ENCODE measurements at places on chromosomes 2 and 18.

DNA sequence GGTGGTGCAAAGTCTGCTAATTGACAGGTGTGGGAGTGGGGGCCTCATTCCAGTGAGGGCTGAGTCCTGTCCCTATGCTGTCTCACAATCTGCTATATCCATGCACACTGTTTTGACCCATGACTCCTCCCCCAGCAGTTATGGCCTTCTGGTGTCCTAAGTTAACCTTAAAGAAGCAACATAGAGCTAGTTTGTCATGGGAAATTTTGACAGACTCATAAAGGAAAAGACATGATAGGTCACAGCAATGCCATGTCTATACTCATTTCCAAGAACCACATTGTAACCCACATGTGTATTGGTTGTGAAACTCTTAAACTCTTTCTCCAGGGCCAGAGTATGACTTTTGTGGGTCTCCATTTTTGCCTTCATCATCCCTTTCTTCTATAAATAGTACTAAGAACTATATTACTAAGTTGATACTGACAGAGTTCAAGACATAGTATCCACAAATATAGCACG lies 78.2 kb upstream of the SLC1A4 start:
- DNase-seq = no peak

- no peak for DNase-seq
These were observed 143.3 kb downstream of the CYP26B1 start for GRCh38 chr2:72004201-72004915.

DNA sequence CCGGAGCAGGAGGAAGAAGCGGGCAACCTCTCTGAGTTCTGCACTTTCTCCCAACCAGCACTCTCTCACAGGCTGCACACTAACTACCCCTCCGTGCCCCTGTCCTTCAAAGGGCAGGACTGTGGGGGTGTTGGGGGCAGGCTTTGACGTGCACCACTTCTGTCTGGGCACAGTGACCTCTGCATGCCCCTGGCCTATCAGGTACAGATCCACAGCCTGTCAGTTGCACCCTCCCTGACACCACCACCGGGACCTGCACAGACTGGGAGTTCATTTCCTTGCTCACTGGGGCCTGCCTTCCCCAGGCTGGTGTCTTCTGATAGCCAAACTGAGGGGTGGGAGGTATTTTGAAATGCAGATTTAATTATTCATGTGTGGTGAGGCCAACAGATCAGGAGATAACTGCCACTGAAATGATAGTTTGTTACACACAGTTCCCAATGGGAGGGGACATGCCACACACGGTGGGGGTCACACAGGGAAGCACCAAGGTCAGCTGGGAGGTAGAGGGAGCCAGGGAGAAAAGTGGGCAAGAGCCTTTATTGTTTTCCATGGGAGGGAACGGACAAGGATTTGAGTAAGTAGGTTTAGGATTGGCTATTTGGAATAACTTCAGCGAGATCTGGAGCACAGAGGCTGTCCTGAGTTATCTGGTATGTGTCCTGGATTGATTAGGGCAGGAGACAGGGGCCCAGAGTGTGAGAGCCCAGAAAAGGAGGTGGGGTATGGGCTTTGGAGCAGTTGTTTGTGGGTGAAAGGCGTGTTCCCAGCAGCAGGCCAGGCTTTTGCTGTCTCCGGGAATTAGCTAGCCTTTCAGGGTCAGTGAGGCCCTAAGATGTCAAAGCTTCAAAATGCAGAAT lies 251.6 kb downstream of the AFF3 start:
- no peak for DNase-seq

GRCh38 chr2:71617266-71617665 lies 163.9 kb downstream of the DYSF start:
- DNase-seq = no peak

DNA sequence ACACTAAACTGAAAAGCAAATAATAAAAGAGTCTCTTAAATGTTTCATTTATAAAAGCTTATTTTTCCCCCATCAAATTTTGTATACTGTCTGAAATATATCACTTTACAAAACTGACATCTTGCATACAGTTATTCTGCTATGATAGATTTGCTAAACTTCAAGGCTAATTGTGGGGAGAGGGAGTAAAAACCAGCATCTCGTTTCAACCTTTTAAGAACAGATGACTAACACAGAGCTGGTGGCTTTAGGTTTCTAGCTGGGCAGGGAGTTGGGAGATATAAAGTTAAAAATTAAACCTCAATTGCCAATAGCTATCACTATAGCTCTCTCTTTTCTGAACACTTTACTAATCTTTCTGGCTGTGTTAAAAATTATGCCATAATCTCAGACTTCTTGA lies 23.5 kb downstream of the C1D start:
- DNase-seq = no peak

DNA sequence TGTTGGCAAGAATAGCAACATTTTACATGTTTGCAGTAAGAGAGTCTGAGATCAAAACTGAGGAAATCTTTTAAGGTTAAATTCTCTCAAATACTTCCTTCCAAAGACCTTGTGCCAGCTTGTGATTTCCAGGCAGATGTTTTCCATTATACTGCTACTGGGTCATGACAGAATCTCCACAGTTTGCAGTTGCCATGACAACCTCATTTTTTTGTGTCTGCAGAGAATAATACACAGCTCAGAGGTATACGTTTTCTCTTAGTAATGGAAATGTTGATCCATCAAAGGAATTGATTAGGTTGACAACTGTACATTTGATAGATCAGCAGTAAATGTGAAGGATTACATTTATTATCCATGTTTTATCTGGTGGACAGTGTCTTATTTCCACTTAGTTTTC lies 29.1 kb upstream of the CSRNP3 start:
- no peak for DNase-seq

DNA sequence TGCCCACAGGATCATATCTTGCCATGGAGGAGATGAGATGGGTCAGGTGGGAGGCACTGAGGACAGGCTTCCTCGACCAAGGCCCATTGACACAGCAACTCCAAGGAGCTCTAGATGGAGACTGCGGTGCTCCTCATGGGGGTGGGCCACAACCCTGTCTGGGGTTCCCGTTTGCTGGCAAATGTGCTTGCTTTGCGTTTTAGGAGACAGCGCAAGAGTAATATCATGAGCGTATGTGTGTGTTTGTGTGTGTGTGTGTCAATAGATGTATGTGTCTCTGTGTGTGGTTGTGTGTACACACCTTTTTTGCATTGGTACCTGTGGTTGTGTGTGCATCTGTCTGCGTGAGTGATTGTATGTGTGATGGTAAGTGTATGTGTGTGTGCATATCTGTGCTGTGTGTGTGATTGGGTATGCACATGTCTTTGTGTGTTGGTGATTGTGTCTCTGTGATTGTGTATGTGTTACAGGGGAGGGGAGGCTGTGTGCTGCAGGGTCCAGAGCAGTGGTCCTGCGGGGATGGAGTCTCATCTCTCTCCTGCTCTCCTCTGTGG lies 4.4 kb downstream of the FBLN7 start:
- DNase-seq = no peak

DNA sequence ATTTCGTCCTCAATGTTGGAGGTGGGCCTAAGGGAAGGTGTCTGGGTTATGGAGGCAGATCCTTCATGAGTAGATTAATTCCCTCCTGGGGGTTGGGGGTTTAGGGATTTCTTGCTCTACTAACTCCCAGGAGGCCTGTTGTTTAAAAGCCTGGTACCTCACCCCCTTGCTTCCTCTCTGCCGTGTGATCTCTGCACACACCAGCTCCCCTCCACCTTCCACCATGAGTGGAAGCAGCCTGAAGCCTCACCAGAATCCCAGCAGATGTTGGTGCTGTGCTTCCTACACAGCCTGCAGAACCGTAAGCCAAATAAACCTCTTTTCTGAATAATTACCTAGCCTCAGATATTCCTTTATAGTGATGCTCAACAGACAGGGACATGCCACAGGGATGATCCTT lies 141.5 kb downstream of the ZNF516 start:
- DNase-seq = no peak

DNA sequence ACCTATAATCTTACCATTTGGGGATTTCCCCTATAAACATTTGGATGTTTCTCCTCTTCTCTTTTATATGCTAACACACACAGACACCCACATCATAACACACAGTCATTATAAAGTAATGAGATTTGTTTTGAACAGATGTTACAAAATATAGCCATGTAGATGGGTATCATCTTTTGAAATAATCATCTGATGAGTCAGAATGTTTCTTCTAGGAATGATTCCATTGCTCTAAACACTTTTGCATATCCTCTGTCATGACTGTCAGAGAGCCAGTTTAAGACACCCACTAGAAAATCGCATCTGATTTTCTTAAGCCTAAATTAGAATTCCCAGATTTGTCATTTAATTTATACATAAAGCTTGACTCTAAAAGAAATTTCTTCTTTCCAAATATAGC lies 442.6 kb downstream of the CMPK2 start:
- DNase-seq = no peak

GRCh38 chr2:61742955-61743354 lies 110.9 kb downstream of the FAM161A start:
- no peak for DNase-seq

- peak; percentile 13 for DNase-seq
These were observed 230.7 kb downstream of the MYO3B start for GRCh38 chr2:170408461-170409163.

DNA sequence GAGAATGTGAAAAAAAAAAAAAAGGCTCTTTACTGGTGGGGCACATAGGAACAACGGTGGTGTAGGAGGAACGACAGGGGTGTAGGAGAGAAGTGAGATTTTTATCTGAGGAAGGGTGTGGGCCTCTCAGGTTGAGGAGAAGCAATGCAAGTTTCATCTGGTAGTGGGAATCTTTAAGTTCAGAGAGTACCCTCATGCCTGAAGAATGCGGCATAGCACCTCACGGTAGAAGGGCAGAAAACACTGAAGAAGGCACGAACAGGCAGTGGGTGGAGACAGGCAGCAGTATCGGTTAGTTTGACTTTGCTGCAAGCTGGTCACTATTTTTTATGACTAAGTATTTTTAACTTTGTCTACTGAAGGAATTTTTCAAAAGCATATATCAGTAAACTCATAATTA lies 52.2 kb upstream of the TSPYL6 start:
- DNase-seq = no peak

GRCh38 chr2:26583381-26583911 lies 57.7 kb downstream of the CIB4 start:
- DNase-seq = no peak

- no peak for DNase-seq
These were observed 33.4 kb downstream of the CDK15 start for GRCh38 chr2:201839727-201840126.

GRCh38 chr2:235191978-235192377 lies 240.2 kb downstream of the SH3BP4 start:
- DNase-seq = no peak

DNA sequence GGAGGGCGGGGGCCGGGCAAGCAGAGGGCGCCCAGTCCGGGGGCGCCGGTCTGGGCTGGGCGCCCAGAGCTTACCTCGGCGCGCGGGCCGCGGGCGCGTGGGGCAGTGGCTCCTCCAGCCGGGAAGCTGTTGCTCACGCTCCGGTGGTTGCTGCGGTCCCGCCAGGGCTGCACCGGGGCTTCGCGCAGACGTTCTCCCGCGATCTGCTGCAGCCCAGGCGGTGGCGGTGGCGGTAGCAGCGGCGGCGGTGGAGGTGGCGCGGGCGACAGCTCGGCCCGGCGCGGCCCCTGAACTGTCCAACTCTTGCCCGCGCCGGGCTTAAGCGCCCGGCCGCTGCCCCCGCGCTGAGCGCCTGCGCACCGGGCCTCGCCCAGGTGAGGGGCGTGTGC lies 391 bp downstream of the ZNF385B start:
- DNase-seq = no peak

- DNase-seq = no peak
These were observed 6.5 kb downstream of the MOGAT1 start for GRCh38 chr2:222677981-222678380.

GRCh38 chr2:38465789-38466127 lies 88.7 kb upstream of the ATL2 start:
- no peak for DNase-seq

DNA sequence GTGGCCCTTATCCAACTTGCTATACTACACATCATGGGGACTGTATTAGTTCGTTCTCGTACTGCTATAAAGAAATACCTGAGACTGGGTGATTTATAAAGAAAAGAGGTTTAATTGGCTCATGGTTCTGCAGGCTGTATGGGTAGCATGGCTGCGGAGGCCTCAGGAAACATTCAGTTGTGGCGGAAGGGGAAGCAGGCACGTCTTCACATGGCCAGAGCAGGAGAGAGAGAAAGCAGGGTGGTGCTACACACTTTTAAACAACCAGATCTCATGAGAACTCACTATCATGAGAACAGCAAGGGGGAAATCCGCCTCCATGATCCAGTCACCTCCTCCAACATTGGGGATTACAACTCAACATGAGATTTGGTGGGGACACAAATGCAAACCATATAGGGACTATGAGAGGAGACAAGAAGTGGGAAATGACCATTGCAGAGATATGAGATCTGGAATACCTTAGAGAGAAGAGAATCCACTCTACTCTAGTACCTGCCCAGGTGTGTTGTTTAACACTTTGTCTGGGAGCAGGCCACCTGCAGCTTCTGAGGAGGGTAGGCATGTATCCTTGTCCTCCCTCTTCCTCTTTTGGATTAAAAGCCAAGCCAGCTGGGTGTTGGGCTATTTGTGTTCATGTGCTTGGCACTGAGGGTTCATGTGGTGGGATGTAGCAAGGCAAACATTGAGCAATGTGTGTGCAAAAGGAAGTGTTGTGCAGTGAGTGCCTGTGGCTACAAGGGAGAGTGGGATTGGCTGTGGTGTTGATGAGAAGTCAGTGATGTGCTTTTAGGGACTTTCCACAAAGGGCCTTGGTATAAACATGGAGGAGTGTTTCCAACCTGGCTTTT lies 22.8 kb downstream of the TTLL4 start:
- peak; percentile 63 for DNase-seq

- no peak for DNase-seq
These were observed 48.8 kb downstream of the HAUS1 start for GRCh38 chr18:46152808-46153617.

DNA sequence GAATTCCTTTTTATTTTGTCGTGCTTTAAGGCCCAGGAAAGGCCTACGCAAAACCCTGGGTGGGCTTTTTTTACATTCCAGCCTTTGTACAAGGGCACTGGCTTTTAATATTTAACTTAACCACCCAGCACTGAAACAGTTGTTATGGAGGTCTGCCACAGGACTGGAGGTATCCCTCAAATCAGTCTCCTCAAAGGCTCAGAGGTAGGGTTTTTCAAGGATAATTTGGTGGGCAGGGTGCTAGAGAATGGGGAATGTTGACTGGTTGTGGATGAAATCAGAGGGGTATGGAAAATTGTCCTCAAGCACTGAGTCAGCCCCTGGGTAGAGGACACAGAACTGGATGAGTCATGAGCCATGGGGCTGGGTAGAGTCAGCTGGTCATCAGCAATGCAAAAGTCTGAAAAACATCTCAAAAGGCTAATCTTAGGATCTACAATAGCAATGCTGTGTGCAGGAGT lies 443.1 kb downstream of the THSD7B start:
- no peak for DNase-seq

- no peak for DNase-seq
These were observed 707 bp upstream of the ERFE start for GRCh38 chr2:238158018-238158508.

- DNase-seq = peak; percentile 35
These were observed 63.7 kb upstream of the POU3F3 start for GRCh38 chr2:104790100-104790811.

DNA sequence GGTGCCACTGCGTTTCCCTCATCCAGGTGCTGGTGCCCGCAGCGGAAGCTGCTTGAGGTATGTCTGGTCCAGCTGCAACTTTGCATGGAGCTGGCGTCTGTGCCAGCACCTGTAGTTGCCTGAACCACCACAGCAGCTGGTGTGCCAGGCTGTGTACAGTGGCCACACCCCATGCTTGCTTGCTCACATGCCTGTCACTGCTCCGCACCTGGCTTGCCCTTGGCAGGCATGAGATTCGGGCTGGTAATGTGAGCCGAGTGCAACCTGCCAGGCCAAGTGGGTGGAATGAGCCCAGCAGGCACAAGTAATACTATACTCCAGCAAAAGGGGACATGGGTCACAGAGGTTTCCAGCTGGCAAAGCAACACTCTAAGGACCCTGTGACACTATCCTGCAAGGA lies 1123.3 kb upstream of the ACVR2A start:
- DNase-seq = no peak
